ENCODE measurements at places on chromosomes 2 and 18. TPM values are rescaled to one million over a fixed set of nuclear protein-coding genes. Genes with fewer than 3 reads are reported as not detected.

The MERTK gene
- total RNA-seq = not detected

The OLA1 gene
- 131 TPM for total RNA-seq

The GPC1 gene
- 162 TPM for total RNA-seq

The DNAH7 gene
- not detected for total RNA-seq

The IL37 gene
- not detected for total RNA-seq

The CCDC68 gene
- 4.9 TPM for total RNA-seq

The DSG2 gene
- 73.2 TPM for total RNA-seq

The TMEM247 gene
- total RNA-seq = not detected

The MYO5B gene
- 2.5 TPM for total RNA-seq

The ASPRV1 gene
- total RNA-seq = 0.62 TPM

The MALL gene
- 17.4 TPM for total RNA-seq

The ITSN2 gene
- total RNA-seq = 15.2 TPM

The COLEC12 gene
- total RNA-seq = 0.38 TPM

The GNLY gene
- not detected for total RNA-seq

The CNTNAP5 gene
- total RNA-seq = not detected

The FEV gene
- not detected for total RNA-seq

The SERPINB2 gene
- 59.3 TPM for total RNA-seq

The HOXD10 gene
- total RNA-seq = not detected

The SLC14A1 gene
- total RNA-seq = not detected

The ZNF514 gene
- total RNA-seq = 6.2 TPM

The AQP12B gene
- total RNA-seq = not detected

The DAPL1 gene
- 6.3 TPM for total RNA-seq

The CSRNP3 gene
- total RNA-seq = 5.9 TPM

The CHCHD5 gene
- total RNA-seq = 34.8 TPM

The SOX11 gene
- not detected for total RNA-seq

The HDAC4 gene
- 7.4 TPM for total RNA-seq

The MTA3 gene
- 16.8 TPM for total RNA-seq

The SPATA3 gene
- not detected for total RNA-seq

The EPB41L3 gene
- 0.15 TPM for total RNA-seq

The ATOH8 gene
- total RNA-seq = not detected

The SF3B6 gene
- total RNA-seq = 278 TPM

The EMX1 gene
- not detected for total RNA-seq

The LRATD1 gene
- total RNA-seq = 8.1 TPM

The LONRF2 gene
- total RNA-seq = not detected

The CCDC148 gene
- 0.19 TPM for total RNA-seq

The DSC1 gene
- total RNA-seq = 0.08 TPM

The STAT1 gene
- total RNA-seq = 32.1 TPM

The HRH4 gene
- total RNA-seq = 0.08 TPM

The CD8A gene
- total RNA-seq = 0.08 TPM

The BMP10 gene
- not detected for total RNA-seq

The TGFA gene
- total RNA-seq = 194 TPM

The FNDC4 gene
- total RNA-seq = 11.5 TPM

The TMBIM1 gene
- total RNA-seq = 266 TPM

The CFAP53 gene
- total RNA-seq = 0.86 TPM

The SERPINB4 gene
- total RNA-seq = 1.9 TPM

Data from hair follicular keratinocyte (primary cell).